HepG2 (cell line): ENCODE measurements at places on chromosomes 6 and 20.

DNA sequence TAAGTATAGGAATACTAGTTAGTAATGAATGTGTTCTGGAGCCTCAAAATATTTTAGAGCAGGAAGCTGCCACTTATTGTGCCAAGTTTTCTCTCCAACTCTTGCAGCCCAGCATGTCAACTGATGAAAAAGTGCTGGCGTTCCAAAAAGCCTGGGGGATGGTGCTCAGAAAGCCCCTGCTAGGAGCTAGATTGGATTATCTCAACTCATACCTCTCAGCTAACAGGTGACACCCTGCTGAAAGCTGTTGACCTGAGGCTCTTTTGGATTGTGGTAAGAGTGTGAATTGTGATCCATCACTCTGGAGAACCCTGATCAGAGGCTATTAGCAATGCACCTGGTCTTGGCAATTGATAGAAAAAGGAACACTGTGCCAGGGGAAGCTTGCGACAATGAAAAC, 580.4 kb downstream of the EYS start:
- H3K4me3 ChIP-seq = no peak overlapping the region
- H3K27me3 ChIP-seq = no peaks in the 10 kb centered on the region
- no peak for DNase-seq
- no peaks in the 10 kb centered on the region for H3K4me1 ChIP-seq
- no peaks in the 10 kb centered on the region for H3K36me3 ChIP-seq

- DNase-seq = peak; percentile 12
- no peaks in the 10 kb centered on the region for H3K27me3 ChIP-seq
- H3K36me3 ChIP-seq = no peaks in the 10 kb centered on the region
- H3K4me1 ChIP-seq = no peaks in the 10 kb centered on the region
- H3K27ac ChIP-seq = no peak overlapping the region
These were observed 313.0 kb upstream of the DEFB112 start for GRCh38 chr6:50362706-50363105.

DNA sequence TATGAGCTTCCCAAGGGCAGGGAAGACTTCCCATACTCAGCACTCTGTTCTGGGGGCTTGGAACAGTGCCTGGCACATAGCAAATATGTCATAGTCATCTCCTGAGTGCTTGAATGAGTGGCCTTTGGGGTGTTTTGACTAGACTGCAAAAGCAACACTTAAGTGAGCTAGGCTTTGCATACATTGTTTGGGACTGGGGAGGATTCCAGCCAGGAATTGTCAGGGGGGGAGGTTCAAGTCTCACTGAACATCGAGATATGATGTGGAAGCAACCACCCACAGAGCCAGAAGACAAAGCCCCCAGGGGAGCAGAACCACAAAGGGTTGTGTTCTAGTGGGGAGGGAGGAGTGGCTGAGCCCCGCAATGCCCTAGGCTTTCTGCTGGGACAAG, 98.4 kb downstream of the SYCP2 start:
- no peak overlapping the region for H3K27ac ChIP-seq
- no peak for DNase-seq

DNA sequence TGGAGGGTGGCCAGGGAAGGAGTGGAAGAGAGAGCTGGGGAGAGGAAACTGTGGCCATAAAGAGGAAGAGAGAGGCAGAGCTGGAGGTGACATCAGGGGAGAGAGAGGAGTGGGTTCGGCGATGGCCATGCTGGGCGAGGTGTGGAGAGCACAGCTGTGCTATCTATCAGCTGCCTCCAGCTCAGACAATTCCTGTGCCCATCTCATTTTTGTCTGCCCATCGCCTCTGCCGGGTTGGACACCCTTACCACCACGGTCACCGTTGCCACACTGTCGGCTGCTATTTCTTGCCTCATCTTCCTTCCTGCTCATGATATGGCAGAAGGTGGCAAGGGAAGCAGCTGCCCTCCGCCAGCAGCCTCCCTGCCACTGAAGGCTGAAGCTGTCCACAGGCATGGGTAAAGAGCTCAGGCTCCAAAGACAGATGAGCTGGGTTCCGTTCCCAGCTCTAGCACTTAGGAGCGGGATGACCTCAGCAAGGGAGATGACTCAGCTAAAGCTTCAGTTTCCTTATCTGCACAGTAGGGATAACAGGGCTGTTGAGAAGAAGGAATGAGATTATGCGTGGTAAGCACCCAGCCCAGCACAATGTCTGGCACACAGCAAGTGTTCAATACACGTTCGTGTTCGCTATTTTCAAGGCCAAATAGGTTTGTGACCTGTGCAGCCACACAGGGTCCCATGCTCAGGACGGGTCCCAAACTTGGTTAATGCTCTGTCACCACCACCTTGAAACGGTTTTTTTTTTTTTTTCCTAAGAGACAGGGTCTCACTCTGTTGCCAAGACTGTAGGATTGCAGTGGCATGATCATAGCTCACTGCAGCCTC, 21.9 kb upstream of the TAF8 start:
- DNase-seq = no peak
- H3K4me1 ChIP-seq = peaks cover 13% of the 10 kb centered on the region; the same call in 1 of the 2 replicates
- H3K36me3 ChIP-seq = no peaks in the 10 kb centered on the region
- no peaks in the 10 kb centered on the region for H3K27me3 ChIP-seq
- no peak overlapping the region for H3K27ac ChIP-seq

DNA sequence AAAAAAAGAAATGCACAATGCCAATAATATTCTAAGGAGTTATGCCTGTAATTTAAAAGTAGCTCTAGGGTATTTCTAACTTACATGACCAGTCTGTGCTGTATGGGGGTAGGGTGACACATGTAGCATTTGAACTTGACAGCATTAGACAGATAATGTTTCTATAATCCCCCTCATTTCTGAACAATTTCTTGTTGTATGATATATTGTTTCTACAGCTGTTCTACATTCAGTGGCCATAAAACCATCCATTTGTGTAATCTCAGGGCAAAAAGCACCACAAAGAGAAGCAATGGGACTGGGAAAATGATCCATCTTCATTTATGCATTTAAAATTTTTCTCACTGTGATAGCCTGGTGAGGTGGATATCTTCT, 767.8 kb downstream of the TFAP2A start:
- DNase-seq = no peak
- no peak overlapping the region for H3K4me3 ChIP-seq
- H3K4me1 ChIP-seq = no peaks in the 10 kb centered on the region
- H3K27ac ChIP-seq = no peak overlapping the region

DNA sequence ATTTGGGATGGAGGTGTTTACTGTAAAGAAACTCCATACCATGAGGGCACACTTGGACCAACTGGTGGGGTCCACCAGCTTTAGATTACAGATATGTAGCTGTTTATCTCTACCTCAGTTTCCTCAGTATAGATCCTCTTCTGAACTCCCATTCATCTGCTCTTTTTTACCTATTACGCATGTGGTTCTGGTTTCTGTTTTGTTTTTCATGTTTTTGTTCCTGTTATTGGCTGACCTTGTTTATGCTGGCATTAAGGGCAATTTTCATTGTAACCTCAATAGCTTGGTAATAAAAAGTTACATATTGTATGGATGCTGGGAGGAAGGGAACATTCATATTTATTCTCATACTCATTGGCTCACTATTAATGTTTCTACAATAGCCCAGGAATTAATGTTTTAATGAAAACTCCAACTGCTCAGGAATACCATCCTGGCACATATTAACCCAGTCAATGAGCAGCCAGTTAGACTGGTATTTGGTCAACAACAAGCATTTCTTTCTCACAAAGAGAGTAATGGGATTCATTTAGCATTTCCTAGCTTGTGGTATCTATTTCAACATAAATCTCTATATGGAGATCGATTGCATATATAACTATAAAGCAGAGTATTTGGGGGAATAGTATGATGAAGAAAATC, 83.8 kb upstream of the FAM184A start:
- H3K4me1 ChIP-seq = peaks cover 30% of the 10 kb centered on the region
- H3K4me3 ChIP-seq = no peak overlapping the region
- H3K27me3 ChIP-seq = no peaks in the 10 kb centered on the region
- no peak for DNase-seq
- no peaks in the 10 kb centered on the region for H3K36me3 ChIP-seq

DNA sequence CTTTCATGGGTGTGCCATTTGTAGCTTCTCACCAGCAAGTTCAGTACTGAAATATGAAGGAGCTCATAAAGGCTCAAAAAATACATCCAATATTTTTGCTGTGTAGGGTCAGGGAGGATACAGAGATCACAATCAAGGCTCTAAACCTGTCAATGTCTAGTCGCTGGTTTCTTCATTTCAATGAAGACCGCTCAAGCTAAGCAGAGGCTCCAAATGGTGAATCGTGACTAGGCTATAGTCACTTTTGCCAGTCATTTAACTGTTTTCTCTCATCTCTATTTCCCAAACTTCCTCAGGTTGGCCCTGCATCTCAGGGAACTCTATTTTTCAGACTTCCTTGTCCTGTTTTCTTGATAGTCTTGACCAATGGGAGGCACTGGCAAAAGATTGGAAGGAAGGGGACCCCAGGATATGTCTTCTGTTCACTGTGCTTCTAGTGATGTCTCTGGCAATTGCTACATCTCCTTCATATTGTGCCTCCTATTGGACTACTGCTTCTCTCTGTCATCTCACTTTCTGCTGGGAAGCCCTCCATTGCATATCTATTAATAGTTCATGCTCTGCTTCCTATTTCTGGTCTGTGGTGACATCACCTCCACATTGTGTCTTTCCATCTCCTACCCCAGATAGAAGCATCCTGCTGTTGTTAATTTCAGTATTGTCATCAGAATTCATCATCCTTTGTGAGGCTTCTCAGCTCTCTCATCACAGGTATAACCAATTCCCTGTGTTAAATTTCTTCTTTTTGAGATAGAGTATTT, 87.7 kb upstream of the FAM184A start:
- no peak for DNase-seq
- H3K4me1 ChIP-seq = peaks cover 47% of the 10 kb centered on the region
- no peak overlapping the region for H3K27ac ChIP-seq
- H3K27me3 ChIP-seq = no peaks in the 10 kb centered on the region
- no peak overlapping the region for H3K4me3 ChIP-seq

DNA sequence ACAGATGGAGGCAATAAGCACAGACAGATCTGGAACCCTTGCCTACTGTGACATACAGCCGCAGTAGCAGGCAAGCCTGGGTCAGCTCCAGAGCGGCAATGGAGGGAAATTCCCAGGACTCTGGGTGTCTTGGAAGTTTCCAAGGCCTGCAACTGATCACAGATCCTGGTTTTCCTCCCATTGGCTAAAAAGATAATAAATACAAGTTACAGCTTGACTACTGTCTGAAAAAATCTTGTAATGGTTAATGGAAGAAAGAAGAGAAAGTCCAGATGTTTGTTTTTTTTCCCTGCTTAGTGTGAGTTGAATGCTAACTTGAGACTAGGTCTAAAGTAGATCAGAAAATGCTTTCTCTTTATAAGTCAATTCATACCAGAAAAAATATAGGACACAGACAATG, 307.6 kb downstream of the ALDH8A1 start:
- 0 out of 2 replicates have a peak, but pooled peaks cover 4% of the 10 kb centered on the region for H3K4me1 ChIP-seq
- DNase-seq = no peak
- H3K27me3 ChIP-seq = no peaks in the 10 kb centered on the region

- no peaks in the 10 kb centered on the region for H3K27me3 ChIP-seq
- H3K4me3 ChIP-seq = peak overlapping the region; percentile 94
- H3K4me1 ChIP-seq = peaks cover 32% of the 10 kb centered on the region
- no peak for DNase-seq
These were observed 1.2 kb downstream of the DXO start for GRCh38 chr6:31970604-31971271.

DNA sequence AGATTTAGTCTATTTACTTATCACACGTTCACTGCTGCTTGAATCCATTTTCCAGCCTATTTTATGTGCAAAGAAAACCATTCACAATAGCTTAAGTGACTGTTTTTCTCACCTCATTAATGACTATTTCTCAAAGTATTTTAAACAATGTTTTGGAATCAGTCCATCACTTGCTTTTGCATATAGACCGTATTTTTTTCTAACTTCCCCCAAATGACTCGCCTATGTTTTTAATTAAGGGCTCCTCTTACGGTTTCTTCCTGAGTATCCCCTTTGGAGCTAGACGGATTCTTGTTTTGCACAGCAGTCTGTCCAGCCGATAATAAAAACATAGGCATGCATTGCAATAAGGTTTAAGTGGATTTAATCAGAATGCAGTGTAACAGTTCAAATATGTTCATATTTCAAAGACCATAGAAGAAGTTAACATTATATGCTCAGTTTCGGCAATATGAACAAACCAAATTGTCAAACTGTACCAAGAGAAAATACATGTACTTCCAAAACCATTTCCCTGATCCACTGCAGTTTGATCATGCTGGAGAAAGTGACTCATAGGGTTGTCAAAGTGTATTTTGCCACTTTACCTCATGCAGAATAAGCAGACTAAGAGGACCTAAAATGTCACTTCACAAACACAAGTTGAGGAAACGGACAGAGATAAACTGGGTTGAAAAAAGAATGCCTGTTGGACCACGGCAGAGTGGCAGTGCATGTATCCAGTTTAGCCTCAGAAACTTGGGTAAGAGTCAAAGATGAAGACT, 66.4 kb downstream of the HMGN3 start:
- no peaks in the 10 kb centered on the region for H3K4me1 ChIP-seq
- no peak overlapping the region for H3K4me3 ChIP-seq
- no peaks in the 10 kb centered on the region for H3K27me3 ChIP-seq
- H3K36me3 ChIP-seq = no peaks in the 10 kb centered on the region

DNA sequence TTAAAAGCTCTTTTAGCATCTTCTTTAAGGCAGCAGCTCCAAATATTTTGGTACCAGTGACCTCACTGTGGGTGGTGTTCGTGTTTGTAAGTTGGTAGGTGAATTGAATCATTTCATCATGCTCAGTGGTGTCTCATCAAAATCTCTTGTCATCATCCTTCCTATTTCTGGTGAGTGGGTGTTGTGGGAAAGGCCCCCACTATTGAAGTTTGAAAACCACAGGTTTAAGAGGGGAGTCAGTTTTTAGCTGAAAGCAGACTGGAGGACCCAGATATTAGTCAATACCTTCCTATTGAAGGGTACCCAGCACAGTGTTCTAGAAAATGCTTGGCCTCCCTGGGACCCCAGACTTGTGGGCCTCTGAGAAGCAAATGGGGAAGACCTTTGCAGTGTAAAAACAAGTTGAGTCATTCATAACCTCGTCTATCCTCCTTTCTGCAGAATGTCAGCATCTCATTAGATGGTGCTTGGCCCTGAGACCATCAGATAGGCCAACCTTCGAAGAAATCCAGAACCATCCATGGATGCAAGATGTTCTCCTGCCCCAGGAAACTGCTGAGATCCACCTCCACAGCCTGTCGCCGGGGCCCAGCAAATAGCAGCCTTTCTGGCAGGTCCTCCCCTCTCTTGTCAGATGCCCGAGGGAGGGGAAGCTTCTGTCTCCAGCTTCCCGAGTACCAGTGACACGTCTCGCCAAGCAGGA, 3.7 kb downstream of the PIM1 start:
- peaks cover 42% of the 10 kb centered on the region for H3K36me3 ChIP-seq
- H3K4me3 ChIP-seq = peak overlapping the region; percentile 100
- DNase-seq = no peak
- no peaks in the 10 kb centered on the region for H3K27me3 ChIP-seq

DNA sequence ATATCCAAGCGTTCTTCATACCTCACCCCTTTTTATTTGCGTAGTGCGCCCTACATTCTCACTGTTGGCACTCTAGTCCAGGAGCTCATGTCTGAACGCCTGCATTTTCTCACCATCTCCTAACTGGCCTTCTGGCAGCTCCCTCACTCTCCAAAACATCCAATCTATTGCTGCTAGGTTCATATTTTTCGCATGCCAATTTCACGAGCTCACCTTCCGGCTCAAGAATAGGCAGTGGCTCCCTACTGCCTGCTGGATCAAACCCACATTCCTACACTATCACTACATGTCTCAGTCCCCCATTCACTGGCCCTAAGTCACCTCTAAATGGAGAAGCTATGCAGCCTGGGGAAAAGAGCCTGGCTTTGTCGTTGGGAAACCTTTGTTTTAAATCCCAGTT, 115.0 kb downstream of the IPCEF1 start:
- no peak for DNase-seq
- no peak overlapping the region for H3K4me3 ChIP-seq
- no peak overlapping the region for H3K27ac ChIP-seq
- H3K27me3 ChIP-seq = no peaks in the 10 kb centered on the region
- no peaks in the 10 kb centered on the region for H3K4me1 ChIP-seq
